Pancreas (tissue), 10 donors: ENCODE measurements at places on chromosomes 7 and 10.

GRCh38 chr10:90354914-90355313, 502.9 kb downstream of the HTR7 start:
- no peak for DNase-seq

DNA sequence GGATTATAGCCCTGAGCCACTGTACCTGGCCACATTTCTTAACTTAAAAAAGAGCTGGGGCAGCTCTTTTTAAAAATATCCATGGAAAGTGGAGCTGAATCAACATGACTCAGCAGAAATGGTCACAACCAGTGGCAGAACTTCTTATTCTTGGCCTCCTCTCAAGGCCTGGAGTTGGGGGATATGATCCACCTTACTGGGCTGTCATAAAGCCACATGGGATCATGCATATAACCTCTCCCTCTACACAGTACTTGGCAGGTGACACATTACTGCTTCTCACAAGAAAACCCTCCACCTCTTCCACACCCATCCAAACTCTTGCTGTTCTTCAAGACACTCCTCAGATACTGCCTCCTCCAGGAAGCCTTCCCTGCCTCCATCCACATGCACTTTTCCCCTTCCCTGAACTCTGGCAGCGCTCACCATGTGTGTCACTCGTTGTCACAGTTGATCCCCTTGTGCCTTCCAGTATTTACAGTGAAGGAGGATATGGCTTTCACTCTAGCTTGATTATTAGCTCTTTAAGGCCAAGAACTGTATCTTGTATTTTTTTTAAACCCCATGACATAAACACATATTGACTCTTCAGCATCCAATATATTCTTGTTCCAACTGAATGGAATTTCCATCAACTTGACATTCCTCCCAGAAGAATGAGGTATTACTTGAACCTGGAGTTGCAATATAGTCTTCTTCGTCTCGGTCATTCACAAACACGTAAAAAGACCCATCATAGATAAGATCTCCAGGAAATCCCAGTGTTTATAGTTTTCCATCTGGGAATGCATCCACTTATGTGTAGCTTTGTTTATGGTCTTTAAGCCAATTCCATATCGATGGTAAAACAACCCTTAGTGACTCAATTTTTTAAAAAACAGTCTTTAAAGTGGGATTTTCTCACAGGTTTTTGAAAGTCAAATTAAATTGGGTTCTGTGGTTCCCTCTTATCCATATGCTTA, 85.5 kb downstream of the TBXAS1 start:
- DNase-seq: no peak

- DNase-seq: no peak
Measured at GRCh38 chr10:26430641-26431163, 7.4 kb upstream of the APBB1IP start.

DNA sequence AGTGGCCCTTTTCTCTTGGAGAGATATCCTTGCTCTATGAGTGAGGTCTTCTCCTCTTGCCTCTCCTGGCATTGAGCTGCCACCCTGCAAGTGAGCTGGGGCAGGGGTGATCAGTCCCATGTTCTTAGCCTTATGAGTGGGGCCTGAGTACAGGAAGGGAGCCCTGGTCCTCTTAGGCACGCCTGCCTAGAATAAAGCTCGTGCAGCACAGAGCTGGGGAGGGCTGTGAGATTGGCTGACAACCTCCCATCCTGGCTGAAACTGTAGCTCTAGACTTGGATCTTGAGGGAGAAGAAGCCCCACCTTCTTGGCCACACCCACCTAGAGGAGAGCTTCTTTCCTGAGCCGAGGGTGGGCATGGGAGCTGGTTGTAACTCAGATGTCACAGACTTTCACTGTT, 305.0 kb upstream of the ZNF32 start:
- DNase-seq: no peak

- DNase-seq: no peak
Measured at GRCh38 chr10:62540389-62540788, 166.2 kb downstream of the ZNF365 start.

DNA sequence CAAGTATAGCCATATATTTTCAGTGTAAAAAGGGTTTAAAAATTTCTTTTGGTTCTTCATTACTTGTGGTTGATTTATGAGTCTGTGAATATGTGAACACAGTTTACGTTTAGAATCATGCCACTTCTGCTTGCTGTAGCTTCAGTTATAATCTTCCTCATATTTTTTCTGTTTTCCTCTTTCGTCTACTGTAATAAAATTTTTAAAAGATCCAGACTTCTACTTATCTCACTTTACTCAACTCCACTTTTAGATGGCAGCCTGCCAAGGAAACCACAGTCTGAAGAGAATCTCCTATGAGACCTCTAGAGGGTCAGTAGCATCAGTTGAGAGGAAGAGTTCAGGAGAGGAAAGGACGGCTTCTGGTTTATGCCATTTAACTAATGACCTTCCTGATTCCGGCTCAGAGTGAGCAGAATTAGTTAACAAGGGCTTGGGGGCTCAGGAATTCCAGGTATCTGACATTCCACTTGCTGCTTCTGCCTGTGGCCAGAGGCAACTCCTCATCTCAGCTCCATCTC, 21.4 kb downstream of the CREB5 start:
- peak; percentile 10 for DNase-seq

- DNase-seq: no peak
Measured at GRCh38 chr7:66110856-66111255, 3.8 kb upstream of the CRCP start.

- DNase-seq: no peak
Measured at GRCh38 chr10:114401195-114401791, 3.0 kb downstream of the AFAP1L2 start.

DNA sequence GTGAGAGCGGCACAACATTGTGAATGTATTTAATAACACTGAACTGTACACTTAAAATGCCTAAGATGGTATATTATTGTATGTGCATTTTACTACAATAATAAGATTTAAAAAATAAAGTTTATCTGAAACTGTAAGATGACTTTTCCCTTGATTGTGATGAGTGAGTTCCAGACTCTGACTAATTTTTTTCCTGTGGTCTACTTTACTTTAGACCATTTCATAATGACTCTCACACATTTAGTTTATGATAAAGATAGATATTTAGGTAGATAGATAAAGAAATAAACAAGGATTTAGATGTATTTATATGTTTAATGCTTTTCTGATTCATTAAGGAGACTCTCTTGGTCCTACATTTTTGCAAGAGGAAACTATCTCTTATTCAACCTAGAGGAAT, 835.9 kb upstream of the SORCS1 start:
- DNase-seq: no peak

GRCh38 chr7:135831455-135832195, 83.0 kb upstream of the FAM180A start:
- DNase-seq: no peak

- no peak for DNase-seq
Measured at GRCh38 chr10:16690417-16690816, 126.8 kb downstream of the RSU1 start.

DNA sequence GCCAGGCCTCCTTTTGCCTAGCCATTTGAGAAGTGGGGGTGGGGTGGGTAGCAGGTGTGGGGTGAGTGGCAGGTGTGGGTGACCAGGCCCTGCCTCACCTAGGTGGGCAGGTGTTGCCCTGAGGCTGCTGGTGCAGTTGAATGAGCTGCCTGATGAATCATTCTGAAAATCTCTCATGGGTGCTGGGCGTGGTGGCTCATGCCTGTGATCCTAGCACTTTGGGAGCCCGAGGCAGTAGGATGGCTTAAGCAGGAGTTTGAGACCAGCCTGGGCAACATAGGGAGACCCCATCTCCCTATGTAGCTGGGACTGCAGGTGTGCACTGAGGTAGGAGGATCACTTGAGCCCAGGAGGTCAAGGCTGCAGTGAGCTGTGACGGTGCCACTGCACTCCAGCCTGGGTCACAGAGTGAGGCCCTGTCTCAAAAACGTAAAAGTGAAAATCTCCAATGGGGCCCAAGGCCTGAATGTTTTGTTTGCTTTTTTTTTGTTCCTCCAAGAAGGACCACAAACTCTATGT, 17.7 kb downstream of the TSPAN14 start:
- no peak for DNase-seq

- DNase-seq: no peak
Measured at GRCh38 chr7:133936074-133936473, 191.1 kb upstream of the LRGUK start.

DNA sequence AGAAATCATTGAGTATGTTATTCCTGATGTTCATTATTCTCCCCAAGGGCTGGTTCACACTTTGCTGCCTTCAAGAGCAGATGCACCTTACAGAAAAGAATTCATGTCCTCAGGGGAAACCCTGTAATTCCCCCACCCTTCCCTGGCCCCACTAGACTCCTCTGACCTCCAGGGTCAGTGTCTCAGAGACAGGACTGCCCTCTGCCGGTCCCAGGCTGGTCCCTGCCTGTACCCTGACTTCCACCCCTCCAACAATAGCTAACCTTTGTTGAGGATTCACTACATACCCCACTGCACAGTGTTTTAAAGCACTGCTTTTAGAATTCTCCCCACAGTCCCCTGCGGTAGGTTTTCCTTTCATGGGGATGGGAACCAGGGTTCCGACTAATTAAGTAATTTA, 4.4 kb upstream of the SEPHS1 start:
- DNase-seq: no peak

GRCh38 chr7:91942312-91942711, 1.6 kb downstream of the AKAP9 start:
- DNase-seq: no peak
